ENCODE measurements at places on chromosomes 1 and 21. TPM values are rescaled to one million over a fixed set of nuclear protein-coding genes. Genes with fewer than 3 reads are reported as not detected.

GRCh38 chr1:12438349-12438924 is 179.6 kb downstream of the DHRS3 start:
- peaks cover 3% of the 10 kb centered on the region for H3K27me3 ChIP-seq
- H3K4me3 ChIP-seq: peak overlapping the region; percentile 6
- DNase-seq: peak; percentile 81
- H3K36me3 ChIP-seq: peaks cover 50% of the 10 kb centered on the region
- H3K27ac ChIP-seq: peak overlapping the region; percentile 74

DNA sequence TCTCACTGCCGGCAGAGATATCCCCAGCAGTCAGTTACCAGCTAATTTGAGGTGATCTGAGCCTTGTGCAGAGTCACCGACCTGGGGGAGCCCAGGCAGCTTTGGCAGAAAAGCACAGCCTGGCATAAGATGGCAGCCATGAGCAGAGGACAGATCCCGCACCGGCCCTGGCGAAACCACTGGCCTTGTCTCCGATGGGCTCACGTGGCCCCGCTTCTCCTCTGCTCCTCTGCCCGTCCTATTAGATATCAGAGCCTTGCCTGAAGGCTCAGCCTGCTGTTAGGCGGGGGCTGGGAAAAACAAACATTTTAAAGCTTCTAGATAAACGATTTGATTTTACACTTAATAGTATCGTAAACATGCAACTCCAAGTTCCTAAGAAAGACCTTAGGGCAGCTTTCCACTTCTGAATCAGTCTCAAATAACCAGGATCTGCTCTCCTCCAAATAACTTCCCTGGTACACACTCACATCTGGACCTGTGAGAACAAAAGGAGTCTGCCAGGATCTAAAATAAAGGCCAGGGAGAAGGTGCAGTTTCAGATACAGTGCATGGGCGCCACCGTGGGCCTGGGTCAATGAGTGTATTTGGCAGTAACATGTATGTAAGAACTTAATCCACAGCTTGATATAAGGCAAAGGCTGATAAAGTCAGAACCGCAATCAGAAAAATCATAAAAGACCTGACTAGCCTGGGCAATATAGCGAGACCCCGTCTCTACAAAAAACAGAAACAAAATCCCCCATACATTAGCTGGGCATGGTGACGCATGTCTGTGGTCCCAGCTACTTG is 10.0 kb downstream of the EDARADD start:
- peak; percentile 25 for DNase-seq
- H3K27ac ChIP-seq: no peak overlapping the region
- H3K4me3 ChIP-seq: no peak overlapping the region

- H3K36me3 ChIP-seq: no peaks in the 10 kb centered on the region
- peaks cover 11% of the 10 kb centered on the region for H3K27me3 ChIP-seq
- DNase-seq: no peak
- no peaks in the 10 kb centered on the region for H3K4me1 ChIP-seq
- H3K4me3 ChIP-seq: no peak overlapping the region
- H3K27ac ChIP-seq: no peak overlapping the region
Observed at GRCh38 chr1:210910020-210910575, 223.8 kb downstream of the KCNH1 start.

LRRC8B gene
- 15.7 TPM for total RNA-seq

DNA sequence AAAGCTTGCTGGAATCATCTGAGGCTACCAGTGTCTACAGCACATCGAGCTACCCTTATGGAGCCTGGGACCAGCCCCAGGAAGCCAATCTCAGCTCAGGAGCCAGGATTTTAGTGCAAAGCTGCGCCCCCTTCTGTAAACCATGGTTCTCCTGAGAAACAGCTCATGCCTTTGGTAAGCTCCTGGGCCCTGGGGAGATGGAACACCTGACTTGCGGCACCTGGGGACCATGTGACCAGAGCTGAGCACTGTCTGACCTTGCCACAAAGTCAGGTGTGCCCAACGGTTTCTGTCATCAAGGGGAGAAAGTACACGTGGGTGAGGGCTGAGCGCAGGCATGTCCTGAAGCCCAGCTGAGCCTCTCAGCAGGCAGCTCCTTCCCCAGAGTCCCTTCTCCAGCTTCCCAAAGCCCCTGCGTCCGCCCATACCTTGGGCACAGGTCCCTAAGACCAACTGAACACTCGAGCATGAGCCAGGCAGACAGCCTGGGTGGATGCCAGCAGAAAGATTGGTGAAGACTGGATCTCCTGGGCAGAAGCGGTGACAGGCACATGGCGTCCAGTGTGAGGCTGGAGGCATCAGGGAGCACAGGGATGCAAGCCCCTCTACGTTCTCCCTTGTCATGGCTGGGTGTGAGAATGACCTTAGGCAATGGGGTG is 57.9 kb upstream of the TENT5B start:
- H3K36me3 ChIP-seq: no peaks in the 10 kb centered on the region
- H3K27me3 ChIP-seq: peaks cover 3% of the 10 kb centered on the region
- H3K4me3 ChIP-seq: no peak overlapping the region
- DNase-seq: no peak

KRTAP12-4 gene
- total RNA-seq: not detected

DNA sequence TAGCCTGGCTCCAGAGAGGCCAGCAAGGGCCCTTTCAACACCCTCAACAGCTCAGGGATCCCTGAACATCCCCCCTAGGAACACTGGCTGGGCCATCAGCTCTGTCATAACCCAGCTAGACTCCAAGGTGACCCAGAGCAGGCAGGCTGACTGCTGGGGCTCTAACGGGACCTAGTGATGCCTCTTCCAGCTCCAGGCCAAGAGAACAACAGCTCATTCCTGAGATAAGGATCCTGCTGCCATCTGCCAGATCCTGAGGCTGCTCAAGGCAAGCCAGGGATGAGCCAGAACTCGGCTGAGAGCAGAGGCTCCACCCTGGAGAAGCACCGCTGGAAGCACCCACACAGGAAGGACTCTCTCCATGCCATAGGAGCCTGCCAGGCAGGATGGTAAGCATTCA is 2.0 kb downstream of the VSIG8 start:
- no peak for DNase-seq
- H3K4me1 ChIP-seq: peaks cover under 1% of the 10 kb centered on the region
- H3K27ac ChIP-seq: no peak overlapping the region
- no peaks in the 10 kb centered on the region for H3K36me3 ChIP-seq
- no peak overlapping the region for H3K4me3 ChIP-seq
- no peaks in the 10 kb centered on the region for H3K27me3 ChIP-seq

GRCh38 chr1:38082769-38083263 is 36.2 kb upstream of the POU3F1 start:
- no peak overlapping the region for H3K4me3 ChIP-seq
- no peaks in the 10 kb centered on the region for H3K4me1 ChIP-seq
- DNase-seq: no peak
- no peaks in the 10 kb centered on the region for H3K36me3 ChIP-seq
- H3K27ac ChIP-seq: no peak overlapping the region

SERTAD4 gene
- not detected for total RNA-seq

SLC41A1 gene
- total RNA-seq: 16.7 TPM

LDLRAD1 gene
- total RNA-seq: not detected

DNA sequence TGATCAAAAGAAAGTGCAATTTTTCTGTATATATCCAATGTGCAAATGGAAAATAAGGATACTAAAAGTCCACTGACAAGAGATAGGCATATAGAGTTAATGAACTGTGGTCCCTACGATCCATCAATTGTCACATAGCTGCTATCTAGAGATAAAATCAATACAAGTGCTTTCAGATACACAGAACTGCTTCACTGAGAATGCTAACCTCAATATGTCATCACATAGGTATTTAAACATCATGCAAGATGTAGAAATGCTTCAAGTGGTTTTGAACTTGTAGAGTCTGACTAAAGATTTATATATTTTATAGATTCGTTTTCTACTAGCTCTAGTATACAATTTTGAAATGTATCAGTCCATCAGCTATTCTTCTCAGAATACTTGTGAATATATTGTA is 1604.7 kb downstream of the PLA2G4A start:
- no peaks in the 10 kb centered on the region for H3K27me3 ChIP-seq
- no peaks in the 10 kb centered on the region for H3K4me1 ChIP-seq

GRCh38 chr21:24730661-24731060 is 876.6 kb downstream of the MRPL39 start:
- no peaks in the 10 kb centered on the region for H3K36me3 ChIP-seq
- no peak overlapping the region for H3K4me3 ChIP-seq
- H3K4me1 ChIP-seq: no peaks in the 10 kb centered on the region
- no peaks in the 10 kb centered on the region for H3K27me3 ChIP-seq

- no peak overlapping the region for H3K4me3 ChIP-seq
- H3K36me3 ChIP-seq: peaks cover 5% of the 10 kb centered on the region
- peaks cover 40% of the 10 kb centered on the region for H3K4me1 ChIP-seq
Observed at GRCh38 chr21:35015435-35016024, 33.6 kb downstream of the RUNX1 start.

DNA sequence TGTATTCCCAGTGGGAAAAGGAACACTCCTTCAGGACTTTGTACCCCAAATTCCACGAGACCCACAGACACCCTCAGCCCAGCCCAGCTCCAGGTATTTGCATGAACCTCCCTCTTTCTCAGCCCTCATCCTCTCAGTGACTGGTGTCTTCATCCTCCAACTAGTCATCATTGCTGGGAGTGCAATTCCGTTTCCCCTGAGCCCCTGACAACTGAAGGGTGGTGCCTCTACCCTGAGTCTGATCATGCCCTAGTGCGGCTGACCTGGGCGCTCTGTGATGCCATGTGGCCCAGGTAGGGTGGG is 3.8 kb upstream of the ZNF692 start:
- H3K4me3 ChIP-seq: peak overlapping the region; percentile 86
- peaks cover 35% of the 10 kb centered on the region for H3K4me1 ChIP-seq
- H3K27ac ChIP-seq: peak overlapping the region; percentile 83

GRCh38 chr1:3460672-3461131 is 6.2 kb downstream of the ARHGEF16 start:
- no peak overlapping the region for H3K4me3 ChIP-seq
- no peaks in the 10 kb centered on the region for H3K36me3 ChIP-seq
- no peaks in the 10 kb centered on the region for H3K27me3 ChIP-seq
- DNase-seq: no peak

LMOD1 gene
- total RNA-seq: not detected

DNA sequence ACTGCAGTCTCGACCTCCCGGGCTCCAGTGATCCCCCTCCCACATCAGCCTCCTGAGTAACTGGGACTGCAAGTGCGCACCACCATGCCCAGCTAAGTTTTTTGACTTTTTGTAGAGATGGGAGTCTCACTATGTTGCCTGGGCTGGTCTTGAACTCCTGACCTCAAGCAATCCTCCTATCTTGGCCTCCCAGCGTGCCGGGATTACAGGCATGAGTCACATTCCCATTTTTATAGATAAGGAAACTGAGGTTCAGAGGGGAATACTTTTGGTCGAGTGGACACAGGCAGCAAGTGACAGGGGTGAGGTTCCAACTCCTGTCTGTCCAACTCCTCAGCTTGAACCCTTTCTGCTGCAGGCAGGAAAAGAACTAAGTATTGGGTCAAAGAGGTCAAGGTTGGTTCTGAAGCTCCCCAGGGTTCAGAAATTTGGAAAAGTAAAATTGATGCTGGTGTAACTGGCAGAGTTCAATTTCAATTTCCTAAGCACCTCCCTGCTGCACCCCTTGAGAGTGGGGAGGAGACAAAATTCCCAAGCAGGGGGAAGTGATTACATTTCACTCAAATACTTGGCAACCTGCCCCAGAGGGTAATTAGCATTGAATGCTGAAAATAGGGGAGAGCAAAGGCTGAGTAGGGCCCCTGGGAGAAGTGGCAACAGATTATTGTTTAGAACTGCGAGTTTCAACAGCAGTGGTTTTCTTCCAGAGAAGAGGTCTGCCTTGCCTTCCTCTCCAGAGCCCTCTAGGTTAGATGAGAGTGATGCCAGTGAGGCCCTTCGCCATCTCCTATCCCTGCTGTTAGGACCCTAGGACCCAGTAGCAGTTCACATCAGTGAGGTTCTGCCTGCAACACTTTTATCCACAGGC is 17.5 kb upstream of the ALPL start:
- H3K36me3 ChIP-seq: no peaks in the 10 kb centered on the region
- no peak overlapping the region for H3K27ac ChIP-seq
- peaks cover 30% of the 10 kb centered on the region for H3K27me3 ChIP-seq
- H3K4me3 ChIP-seq: no peak overlapping the region
- H3K4me1 ChIP-seq: peaks cover 10% of the 10 kb centered on the region

- no peak for DNase-seq
- no peaks in the 10 kb centered on the region for H3K4me1 ChIP-seq
- H3K36me3 ChIP-seq: peaks cover 2% of the 10 kb centered on the region
- H3K27me3 ChIP-seq: no peaks in the 10 kb centered on the region
Observed at GRCh38 chr1:61370177-61370912, 288.0 kb downstream of the NFIA start.

SLC27A3 gene
- 39.8 TPM for total RNA-seq

OR2T33 gene
- not detected for total RNA-seq

DNA sequence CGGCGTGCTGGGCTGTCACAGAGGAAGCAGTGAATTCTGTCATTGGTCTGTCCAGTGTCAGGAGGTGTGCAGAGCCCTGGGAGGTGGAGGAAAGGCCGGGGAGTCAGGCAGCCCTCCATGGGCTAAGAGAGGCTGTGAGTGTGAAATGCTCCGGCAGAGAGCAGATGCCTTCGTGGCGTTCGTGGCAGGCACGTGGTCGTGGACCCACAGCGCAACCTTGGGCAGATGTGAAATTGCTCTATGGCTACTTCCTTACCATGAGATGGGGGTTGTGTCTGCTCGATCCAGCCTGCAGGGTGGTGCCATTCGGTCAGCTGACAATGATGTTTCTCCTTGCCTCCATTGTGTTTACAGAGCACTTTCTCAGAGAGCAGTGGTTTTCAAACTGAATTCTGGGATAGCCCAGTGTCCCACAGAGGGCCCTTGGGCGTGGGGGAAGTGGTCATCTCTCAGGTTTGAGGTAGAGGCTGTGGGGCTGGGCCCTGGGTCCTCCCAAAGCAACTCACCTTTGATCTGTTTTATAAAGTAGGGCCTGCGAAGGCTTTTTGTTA is 27.9 kb downstream of the TNFRSF1B start:
- no peak overlapping the region for H3K4me3 ChIP-seq
- H3K4me1 ChIP-seq: peaks cover 46% of the 10 kb centered on the region
- no peaks in the 10 kb centered on the region for H3K27me3 ChIP-seq
- H3K36me3 ChIP-seq: peaks cover 49% of the 10 kb centered on the region
- peak overlapping the region; percentile 71 for H3K27ac ChIP-seq

GRCh38 chr1:237901299-237901934 is 10.7 kb upstream of the ZP4 start:
- H3K36me3 ChIP-seq: no peaks in the 10 kb centered on the region
- no peak overlapping the region for H3K4me3 ChIP-seq
- no peaks in the 10 kb centered on the region for H3K27me3 ChIP-seq
- DNase-seq: no peak
- H3K4me1 ChIP-seq: no peaks in the 10 kb centered on the region

PPP2R5A gene
- total RNA-seq: 44.0 TPM

DNA sequence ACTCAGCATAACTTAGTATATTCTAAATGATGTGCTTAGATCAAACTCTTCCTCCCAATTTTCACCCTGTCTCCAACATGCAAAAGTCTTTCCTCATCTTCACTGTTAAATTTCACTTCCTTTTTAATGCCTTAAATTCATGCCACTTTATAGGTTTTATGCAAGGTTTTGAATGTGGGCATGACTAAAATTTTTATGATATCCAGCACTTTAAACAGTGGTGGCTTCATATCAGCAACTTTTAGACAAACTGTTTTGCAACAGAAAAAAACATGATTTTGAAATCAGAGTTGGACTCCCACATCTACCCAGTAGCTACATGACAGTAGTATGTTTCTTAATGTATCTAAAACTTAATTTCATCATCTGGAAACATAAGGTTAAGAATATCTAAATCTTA is 84.7 kb upstream of the ZP4 start:
- H3K27me3 ChIP-seq: no peaks in the 10 kb centered on the region
- H3K36me3 ChIP-seq: no peaks in the 10 kb centered on the region
- DNase-seq: no peak
- no peak overlapping the region for H3K27ac ChIP-seq
- H3K4me1 ChIP-seq: no peaks in the 10 kb centered on the region
- no peak overlapping the region for H3K4me3 ChIP-seq

DPYD gene
- total RNA-seq: 42.3 TPM

GRCh38 chr1:119316870-119317416 is 51.6 kb upstream of the HAO2 start:
- peaks cover 5% of the 10 kb centered on the region for H3K27me3 ChIP-seq
- H3K4me3 ChIP-seq: no peak overlapping the region
- H3K4me1 ChIP-seq: no peaks in the 10 kb centered on the region
- H3K27ac ChIP-seq: no peak overlapping the region
- no peaks in the 10 kb centered on the region for H3K36me3 ChIP-seq
- DNase-seq: no peak

Data from activated CD8-positive, alpha-beta memory T cell treated with anti-CD3 and anti-CD28 coated beads, Interleukin-2, amount 10 ng/mL, durations not matched to agents 7 days and 5 days (primary cell).